ENCODE measurements at places on chromosomes 5 and 9. TPM values are rescaled to one million over a fixed set of nuclear protein-coding genes. Genes with fewer than 3 reads are reported as not detected.

GRCh38 chr9:33703430-33704102 lies 91.8 kb upstream of the PRSS3 start:
- no peak for DNase-seq

- no peak for DNase-seq
Measured at GRCh38 chr5:307306-307705, 14.2 kb upstream of the AHRR start.

DNA sequence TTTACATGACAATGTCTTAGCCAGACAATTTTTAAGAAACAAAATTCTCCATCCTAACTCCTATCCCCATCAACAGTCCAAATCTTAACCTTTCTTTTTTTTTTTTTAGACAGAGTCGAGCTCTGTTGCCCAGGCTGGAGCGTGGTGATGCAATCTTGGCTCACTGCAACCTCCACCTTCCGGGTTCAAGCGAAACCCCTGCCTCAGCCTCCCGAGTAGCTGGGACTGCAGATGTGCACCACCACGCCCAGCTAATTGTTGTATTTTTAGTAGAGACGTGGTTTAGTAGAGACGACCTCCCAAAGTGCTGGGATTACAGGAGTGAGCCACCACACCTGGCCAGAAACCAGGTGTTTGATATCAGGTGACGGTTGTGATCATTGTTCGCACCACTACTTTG lies 10.2 kb downstream of the ABL1 start:
- no peak for DNase-seq

- no peak for DNase-seq
Measured at GRCh38 chr5:178730940-178731265, 444 bp upstream of the ZNF354A start.

DNA sequence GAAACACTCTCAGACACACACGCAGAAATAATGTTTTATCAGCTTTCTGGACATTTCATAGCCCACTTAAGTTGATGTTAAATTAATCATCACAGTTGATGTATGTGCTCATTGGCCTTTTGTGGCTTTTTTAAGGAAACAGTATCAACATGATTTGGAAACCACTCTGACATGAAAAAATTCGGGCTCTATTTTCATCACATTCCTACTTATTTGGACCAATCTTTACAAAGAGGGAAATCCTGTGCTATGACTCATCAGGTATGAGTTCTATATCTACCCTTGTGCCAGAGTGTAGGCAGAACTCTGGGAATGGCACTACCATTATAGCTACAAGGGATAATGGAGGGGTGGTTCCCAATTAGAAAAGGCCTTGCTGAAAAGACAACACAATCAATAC lies 388.4 kb upstream of the PTGER4 start:
- DNase-seq, result no peak

DNA sequence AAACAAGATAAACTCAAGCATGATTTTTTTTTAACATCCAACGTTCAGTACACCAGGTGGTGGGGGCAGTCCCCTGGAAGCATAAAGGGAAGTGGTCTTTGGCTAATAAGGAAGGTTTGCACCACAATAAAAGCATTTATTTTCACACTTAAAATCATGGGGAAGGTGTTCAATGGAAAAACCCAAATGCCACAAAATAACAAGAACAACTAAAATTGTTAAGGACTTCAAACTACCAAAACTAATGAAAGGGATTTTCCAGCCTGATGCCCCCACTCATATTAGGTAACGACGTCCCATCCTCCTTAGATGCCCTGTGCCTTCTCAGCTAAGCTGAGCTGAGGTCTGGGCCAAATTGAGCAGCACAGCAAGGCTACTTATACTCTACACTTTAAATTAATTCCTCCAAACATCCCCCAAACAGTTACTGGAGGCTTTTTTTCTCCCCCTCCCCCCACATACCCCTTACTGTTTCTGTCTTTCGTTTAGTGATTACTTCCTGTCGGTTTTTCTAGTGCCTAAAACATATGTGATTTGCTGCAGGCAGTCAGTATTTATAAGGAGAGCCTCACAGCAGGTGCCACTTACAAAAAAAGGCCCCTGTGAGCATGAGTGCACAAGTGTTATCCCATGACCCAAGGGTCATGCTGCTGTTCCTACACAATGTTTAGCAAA lies 259.7 kb upstream of the ZNF608 start:
- no peak for DNase-seq

DNA sequence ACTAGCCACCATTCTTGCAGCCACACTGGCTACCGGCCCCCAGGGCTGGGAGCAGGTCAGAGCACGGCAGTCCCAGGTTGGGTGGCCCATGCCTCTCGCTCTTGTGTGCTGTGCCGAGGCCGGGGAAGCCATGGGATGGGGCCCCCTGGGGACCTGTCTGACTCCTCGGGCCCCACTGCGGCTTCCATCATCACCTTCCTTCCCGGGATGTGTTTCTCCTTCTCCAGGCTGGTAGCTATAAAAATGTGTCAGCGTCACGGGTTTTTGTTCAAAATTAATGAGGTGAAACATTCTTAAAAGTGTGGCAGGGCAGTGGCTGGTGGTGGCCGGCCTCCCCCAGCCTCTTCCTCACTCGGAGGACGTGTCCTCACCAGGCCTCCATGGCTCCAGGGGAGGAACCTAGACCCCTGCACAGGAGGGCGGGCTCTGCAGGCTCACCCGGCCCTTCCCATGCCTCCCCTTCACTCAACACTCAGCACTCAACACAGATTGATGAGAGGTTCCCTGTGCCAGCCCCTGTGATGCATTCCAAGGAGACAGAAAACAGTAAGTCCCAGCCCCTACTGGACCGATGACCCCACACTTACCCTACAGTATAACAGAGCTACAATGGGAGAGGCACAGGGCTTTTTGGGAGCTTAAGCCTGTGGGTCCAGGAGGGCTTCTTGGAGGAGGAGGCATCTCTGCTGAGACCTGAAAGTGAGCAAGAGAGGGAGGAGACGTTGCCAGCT lies 43.2 kb downstream of the PTGES start:
- no peak for DNase-seq

DNA sequence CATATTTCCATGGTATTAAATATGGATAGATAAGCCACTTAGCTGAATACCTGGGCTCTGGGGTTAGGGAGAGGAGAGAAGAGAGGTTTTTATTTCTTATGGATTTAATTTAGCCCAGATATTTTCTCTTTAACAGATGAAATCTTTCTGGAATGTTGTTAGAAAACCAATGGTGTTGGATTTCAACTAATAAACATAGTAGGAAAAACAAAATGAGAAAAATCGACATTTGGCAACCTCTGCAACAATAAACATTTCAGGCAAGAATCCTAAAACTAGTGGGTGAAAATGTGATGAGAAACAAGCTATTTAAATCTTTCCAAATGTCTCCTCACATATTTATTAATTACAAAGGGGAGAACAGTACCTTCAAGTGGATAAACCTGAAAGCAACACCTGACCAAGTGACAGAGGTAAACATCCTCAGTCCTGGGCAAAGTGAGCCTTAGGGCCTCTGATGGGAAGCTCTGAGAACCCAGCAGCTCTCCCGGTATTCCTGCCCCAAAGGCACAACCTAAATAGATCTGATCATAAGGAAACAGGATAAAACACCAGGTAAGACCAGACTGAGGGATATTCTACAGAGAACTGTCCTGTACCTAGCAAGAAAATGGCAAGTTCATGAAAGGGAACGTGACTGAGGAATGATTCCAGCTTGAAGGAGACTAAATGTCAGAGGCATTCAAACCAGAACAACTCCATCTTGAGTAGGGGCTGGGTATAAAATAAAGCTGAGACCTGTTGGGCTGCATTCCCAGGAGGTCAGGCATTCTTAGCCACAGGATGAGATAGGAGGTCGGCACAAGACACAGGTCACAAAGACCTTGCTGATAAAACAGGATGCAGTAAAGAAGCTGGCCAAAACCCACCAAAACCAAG lies 163.7 kb downstream of the ESM1 start:
- no peak for DNase-seq

DNA sequence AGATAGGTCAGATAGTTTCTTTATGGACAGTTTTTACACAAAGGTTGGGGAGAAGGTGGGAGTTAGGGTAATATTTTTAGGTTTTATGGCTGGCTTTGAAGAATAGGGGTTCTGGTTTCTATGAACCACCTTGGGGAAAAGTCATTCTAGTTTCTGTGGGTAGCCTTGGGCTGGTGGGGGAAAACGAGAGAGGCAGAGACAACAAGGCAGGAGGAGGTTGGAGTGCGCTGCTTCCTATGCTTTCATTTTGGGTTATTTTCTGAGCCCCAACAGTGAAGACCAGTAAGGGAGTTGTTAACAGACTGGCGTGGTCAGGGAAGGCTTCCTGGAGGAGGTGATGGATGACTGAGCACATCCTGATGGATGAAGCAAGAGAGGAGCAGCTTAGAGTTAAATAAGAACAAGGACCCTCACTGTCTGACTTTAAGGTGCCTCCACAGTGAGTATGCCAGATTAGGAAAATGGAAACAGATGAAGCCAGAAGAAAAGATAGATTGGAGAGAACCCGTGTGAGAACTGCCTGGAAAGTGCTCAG lies 81.9 kb downstream of the PDZD2 start:
- no peak for DNase-seq

The HNRNPAB gene
- total RNA-seq, result 222 TPM

The TMEM215 gene
- not detected for total RNA-seq

The PPWD1 gene
- total RNA-seq, result 44.4 TPM

Measured in SJSA1 (cell line).